Activated CD4-positive, alpha-beta T cell treated with anti-CD3 and anti-CD28 coated beads for 36 hours (primary cell): ENCODE measurements at places on chromosomes 4 and X. TPM values are rescaled to one million over a fixed set of nuclear protein-coding genes. Genes with fewer than 3 reads are reported as not detected.

XPNPEP2 gene
- total RNA-seq, result 0.43 TPM

TXK gene
- 18.2 TPM for total RNA-seq

TCEAL2 gene
- not detected for total RNA-seq

SH2D1A gene
- 32.5 TPM for total RNA-seq

DNA sequence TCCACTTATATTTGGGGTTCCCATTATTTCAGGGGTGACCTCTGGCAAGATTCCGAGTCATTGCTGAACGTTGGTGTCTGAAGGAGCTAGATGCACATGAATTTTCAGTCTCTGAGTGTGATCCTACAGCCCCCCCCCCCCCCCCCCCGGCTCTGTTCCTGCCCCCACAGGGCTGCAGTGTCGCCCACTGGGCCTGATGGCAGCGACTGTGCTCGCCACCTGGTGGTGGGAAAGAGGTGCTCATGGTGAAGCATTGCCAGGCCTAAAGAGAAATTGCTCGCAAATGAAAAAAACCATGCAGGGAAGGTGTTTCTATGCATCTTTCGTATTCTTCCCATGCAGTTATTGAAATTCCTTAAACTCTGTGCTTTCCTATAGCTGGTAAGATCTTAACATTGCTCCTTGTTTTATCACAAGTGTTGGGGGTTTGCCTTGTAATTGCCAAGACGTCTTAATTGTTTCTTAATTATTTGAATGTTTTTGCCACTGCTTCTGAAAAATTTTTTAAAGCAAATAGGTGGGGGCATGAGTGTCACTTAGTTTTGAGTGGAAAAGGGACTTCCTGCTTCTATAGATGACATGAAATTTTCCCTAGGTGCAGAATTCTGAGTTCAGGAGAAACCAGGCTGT is 63.2 kb downstream of the CLDN22 start:
- peak; percentile 67 for DNase-seq

GRCh38 chrX:13452283-13452682 is 117.1 kb upstream of the EGFL6 start:
- DNase-seq, result no peak

- peak; percentile 65 for DNase-seq
These were observed 339 bp downstream of the CUL4B start for GRCh38 chrX:120560405-120560841.

DNA sequence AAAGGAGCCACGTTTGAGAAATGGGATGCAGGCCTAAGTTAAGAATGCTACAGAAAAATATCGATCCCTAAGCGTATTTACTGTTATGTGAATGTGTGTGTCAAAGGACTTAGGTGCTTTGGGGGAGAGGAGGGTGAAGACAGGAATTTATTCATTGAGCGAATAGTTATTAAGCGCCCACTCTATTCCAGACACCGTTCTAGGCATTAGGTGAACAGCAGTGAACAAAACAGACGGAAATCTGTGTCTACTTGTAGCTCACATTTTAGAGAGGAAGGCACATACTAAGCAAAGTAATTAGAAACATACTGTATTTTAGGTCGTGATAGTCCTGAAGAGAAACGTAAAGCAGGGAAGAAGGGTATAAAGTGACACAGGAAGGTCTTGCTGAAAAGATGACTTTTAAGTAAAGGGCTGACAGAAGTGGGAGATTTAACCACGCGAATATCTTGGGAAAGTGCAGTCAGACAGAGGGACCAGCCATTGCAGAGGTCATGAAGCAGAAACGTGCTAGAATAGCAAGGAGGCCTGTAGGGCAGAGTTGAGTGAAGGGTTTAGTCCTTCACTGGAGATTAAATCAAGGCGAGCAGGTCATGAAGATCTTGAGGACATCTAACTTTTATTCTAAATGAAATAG is 541 bp downstream of the AIMP1 start:
- DNase-seq, result no peak

- peak; percentile 31 for DNase-seq
These were observed 127.9 kb downstream of the KLHL8 start for GRCh38 chr4:87092389-87093141.

DNA sequence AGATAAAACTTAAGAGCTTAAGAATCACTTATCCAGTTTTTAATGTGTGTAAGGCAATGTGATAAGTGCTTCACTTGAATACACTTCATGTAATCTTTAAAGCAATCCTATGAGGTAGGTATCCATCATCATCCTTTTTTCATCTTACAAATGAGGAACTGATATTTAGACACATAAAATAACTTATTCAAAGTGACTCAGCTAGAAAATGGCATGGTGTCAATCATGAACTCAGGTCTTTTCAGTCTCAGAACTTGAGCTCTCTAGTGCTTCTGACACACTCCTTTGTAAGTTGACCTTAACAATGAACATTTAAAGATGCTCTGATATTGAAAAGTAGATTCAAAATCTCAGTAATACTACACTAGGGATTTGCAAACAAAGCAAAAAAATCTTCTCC is 224.8 kb upstream of the TEX13C start:
- DNase-seq, result no peak
